ENCODE measurements at places on chromosomes 5 and 9.

DNA sequence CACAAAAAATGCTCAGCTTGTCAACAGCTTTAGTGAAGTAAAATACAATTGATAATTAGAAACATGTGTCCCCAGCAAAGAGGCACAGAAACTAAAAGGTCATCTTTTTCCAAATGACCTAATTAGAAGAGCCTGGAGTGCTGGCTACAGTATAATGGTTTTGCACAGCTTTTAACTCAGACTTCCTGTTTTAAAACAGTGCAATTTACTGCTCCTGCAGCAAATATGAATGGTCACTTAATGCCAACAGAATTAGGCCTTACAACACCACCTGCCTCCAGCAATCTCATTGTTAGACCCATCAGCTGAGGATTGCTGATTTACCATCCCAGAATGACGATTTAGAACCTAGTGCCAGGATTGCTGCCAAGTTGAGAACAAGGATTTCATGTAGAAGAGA lies 239.3 kb downstream of the CETN3 start:
- H3K4me1 ChIP-seq: no peaks in the 10 kb centered on the region
- no peak overlapping the region for H3K4me3 ChIP-seq
- no peaks in the 10 kb centered on the region for H3K36me3 ChIP-seq
- H3K27ac ChIP-seq: no peak overlapping the region

- no peak for DNase-seq
- peak overlapping the region; percentile 1 for H3K4me3 ChIP-seq
- peaks cover 7% of the 10 kb centered on the region for H3K27me3 ChIP-seq
- peaks cover 18% of the 10 kb centered on the region for H3K36me3 ChIP-seq
- H3K27ac ChIP-seq: peak overlapping the region; percentile 32
- H3K4me1 ChIP-seq: peaks cover 31% of the 10 kb centered on the region
Observed at GRCh38 chr9:107280543-107280942, 2.5 kb upstream of the RAD23B start.

GRCh38 chr9:134887219-134887618 lies 6.6 kb downstream of the FCN2 start:
- no peaks in the 10 kb centered on the region for H3K36me3 ChIP-seq
- DNase-seq: no peak
- H3K4me1 ChIP-seq: no peaks in the 10 kb centered on the region
- H3K4me3 ChIP-seq: no peak overlapping the region
- no peak overlapping the region for H3K27ac ChIP-seq

DNA sequence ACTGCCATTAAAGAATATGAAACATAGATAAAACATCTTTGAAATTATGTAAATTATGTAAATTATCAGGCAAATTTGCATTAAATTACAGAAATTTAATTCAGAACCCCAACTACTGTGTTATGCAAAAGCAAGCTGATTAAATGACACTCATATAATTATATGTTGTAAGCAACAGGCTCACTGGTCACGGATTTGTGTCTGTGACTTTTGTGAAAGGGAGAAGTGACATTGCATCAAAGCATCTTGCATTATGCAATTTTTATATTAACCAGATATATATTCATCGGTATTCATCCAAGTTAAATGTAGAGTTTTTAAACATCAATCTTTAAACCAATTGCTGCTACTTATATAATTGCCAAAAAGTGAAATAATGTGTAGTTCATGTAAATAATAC lies 13.0 kb upstream of the GLIPR2 start:
- H3K36me3 ChIP-seq: peaks cover 11% of the 10 kb centered on the region
- no peak overlapping the region for H3K27ac ChIP-seq
- no peak overlapping the region for H3K4me3 ChIP-seq

DNA sequence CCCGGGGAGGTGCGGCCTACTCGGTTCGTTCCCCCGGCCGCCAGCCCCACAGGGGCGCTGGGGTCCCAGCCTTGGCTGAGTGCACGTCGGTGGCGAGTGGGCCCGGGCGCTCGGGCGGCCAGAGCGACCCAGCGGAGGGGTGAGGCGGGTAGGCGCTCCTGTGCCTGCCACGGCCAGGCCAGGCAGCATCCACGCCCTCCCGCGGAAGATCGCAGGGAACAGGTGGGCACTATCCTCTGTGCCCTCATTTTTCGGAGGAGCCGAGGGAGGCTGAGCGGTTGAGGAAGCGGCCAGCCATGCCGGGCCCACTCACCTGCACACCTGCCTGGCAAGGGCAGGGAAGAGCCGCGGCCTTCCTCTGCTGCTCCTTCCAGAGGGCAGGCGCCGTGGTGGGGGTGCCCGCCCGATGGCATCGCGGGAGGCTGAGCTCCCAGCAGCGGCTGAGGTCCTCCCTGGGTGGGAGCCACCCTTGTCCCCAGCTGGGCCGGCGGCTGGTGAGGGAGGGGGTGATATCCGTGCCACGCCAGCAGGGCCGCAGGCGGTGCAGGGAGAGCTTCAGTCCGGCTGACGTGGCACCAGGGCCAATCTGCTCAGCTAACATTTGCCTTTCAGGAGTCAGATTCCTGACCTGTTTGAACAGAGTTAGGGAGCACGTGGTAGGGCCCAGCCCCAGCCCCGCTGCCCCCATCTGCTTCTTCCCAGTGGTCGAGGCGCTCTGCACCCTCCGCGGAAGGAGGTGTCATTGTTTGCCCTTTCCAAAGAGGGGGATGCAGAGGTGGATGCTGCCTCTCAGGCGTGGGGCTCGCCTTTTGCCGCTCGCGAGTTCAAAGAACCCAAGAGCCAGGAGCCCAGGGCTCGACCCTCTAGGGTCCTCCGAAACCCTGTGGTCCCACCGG lies 1.6 kb upstream of the SEC16A start:
- H3K27ac ChIP-seq: peak overlapping the region; percentile 12
- H3K4me3 ChIP-seq: peak overlapping the region; percentile 49
- H3K36me3 ChIP-seq: peaks cover 7% of the 10 kb centered on the region
- DNase-seq: no peak
- peaks cover 18% of the 10 kb centered on the region for H3K4me1 ChIP-seq

GRCh38 chr9:35653611-35654010 lies 2.9 kb upstream of the SIT1 start:
- H3K4me1 ChIP-seq: peaks cover 43% of the 10 kb centered on the region
- DNase-seq: no peak
- H3K36me3 ChIP-seq: peaks cover 11% of the 10 kb centered on the region
- H3K27me3 ChIP-seq: peaks cover 3% of the 10 kb centered on the region
- no peak overlapping the region for H3K4me3 ChIP-seq

- no peak for DNase-seq
- H3K4me1 ChIP-seq: no peaks in the 10 kb centered on the region
- H3K4me3 ChIP-seq: no peak overlapping the region
Observed at GRCh38 chr9:69151506-69151905, 22.6 kb upstream of the TJP2 start.

- no peaks in the 10 kb centered on the region for H3K27me3 ChIP-seq
- no peaks in the 10 kb centered on the region for H3K36me3 ChIP-seq
- peaks cover 12% of the 10 kb centered on the region for H3K4me1 ChIP-seq
- no peak for DNase-seq
- H3K27ac ChIP-seq: no peak overlapping the region
Observed at GRCh38 chr5:65742565-65743231, 20.7 kb downstream of the NLN start.

GRCh38 chr5:8700671-8701070 lies 831.7 kb downstream of the MTRR start:
- DNase-seq: no peak
- H3K4me1 ChIP-seq: no peaks in the 10 kb centered on the region
- H3K27me3 ChIP-seq: no peaks in the 10 kb centered on the region
- no peak overlapping the region for H3K4me3 ChIP-seq

DNA sequence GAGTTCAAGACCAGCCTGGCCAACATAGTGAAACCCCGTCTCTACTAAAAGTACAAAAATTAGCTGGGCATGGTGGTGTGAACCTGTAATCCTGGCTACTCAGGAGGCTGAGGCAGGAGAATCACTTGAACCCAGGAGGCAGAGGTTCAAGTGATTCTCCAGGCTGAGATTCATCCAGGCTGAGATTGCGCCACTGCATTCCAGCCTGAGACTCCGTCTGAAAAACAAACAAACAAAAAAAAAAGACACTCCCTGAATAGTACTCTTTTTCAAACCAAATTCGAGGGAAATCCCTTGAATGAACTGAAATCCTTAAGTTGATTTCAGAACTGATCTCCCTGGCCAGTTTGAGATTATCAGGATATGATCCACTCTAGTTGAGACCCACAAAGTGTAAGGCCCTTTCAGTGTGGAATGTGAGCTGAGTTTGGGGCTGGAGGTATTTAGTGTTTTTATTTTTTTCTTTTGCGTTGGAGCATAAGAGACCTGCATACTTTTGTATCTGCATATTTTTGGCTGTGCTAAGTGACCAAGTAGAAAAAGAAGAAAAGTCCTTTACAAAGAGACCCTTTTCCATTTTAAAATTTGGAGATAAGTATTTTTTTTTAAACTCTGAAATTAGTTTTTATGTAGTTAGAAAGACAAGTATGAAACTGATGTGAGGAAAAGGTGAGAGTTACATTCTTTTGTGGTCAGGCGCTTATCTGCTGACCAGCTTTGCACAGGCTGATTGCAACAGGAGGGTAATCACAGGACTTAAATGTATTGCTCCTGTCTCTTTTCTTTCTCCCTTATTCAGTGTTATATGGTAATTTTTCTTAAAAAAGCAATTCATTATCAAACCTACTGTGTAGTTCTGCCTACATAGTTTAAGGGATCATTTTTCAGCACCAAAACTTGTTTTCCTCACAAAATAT lies 42.9 kb downstream of the TMEFF1 start:
- H3K4me3 ChIP-seq: no peak overlapping the region
- H3K27ac ChIP-seq: no peak overlapping the region
- DNase-seq: no peak
- H3K4me1 ChIP-seq: peaks cover 5% of the 10 kb centered on the region

GRCh38 chr9:72952914-72953313 lies at the start of gene ALDH1A1:
Gene ALDH1A1 (minus strand): TSS chr9:72953053. CDS start chr9:72953000, 53 bp downstream.
- H3K4me1 ChIP-seq: no peaks in the 10 kb centered on the region
- DNase-seq: no peak
- H3K27me3 ChIP-seq: peaks cover 24% of the 10 kb centered on the region
- H3K27ac ChIP-seq: no peak within 1 kb of the TSS

DNA sequence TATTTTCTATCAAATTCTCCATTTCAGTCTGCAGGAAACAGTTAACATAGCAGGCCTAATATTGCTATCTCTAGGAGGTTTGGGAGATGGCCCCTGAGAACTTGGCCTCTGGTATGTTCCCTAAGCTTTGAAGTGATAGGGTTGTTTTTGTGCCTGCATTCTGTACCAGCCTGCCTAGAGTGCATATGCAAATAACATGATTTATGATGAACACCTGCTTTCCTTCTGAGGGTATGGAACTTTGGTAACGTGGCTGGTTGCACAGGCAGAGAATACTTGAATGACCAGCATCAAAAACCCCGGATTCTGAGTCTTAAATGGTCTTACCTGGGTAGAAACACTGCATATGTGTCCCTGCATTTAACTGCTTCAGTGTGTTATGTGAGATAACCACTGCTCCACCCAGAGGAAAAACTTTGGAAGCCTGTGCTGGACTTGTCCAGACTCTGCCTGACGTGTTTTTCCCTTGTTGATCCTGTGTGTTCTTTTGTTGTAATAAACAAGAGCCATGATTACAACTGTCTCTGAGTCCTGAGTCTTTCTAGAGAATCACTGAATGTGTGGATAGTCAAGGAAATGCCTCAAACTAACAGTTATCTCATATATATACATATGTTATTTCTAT lies 111.3 kb upstream of the ABCA1 start:
- DNase-seq: no peak
- H3K4me1 ChIP-seq: no peaks in the 10 kb centered on the region
- H3K4me3 ChIP-seq: no peak overlapping the region
- H3K27ac ChIP-seq: no peak overlapping the region
- H3K36me3 ChIP-seq: no peaks in the 10 kb centered on the region

DNA sequence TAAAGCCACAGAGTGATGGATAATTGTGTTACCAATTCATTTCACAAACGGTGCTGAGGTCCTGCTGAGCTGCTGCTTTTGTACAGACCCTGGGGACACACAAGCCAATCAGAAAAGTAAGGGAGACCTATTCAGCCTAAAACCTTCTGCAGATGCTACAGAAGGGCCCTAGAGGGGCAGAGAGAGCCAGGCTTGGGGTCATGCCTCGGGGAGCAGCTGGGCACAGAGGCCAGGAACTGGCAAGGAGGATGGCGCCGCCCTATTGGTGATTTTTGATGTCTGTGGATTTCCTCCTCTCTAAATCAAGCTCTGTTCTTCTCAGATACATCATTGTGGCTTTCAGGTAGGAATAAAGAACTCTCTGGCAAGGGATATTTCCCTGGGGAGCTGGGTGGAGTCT lies 181.9 kb downstream of the ZNF462 start:
- H3K27ac ChIP-seq: no peak overlapping the region
- H3K27me3 ChIP-seq: no peaks in the 10 kb centered on the region
- no peak for DNase-seq
- no peaks in the 10 kb centered on the region for H3K4me1 ChIP-seq
- H3K36me3 ChIP-seq: no peaks in the 10 kb centered on the region

- peaks cover 38% of the 10 kb centered on the region for H3K27me3 ChIP-seq
- peaks cover 2% of the 10 kb centered on the region for H3K36me3 ChIP-seq
- peak; percentile 33 for DNase-seq
- no peak overlapping the region for H3K4me3 ChIP-seq
- H3K27ac ChIP-seq: no peak overlapping the region
- no peaks in the 10 kb centered on the region for H3K4me1 ChIP-seq
Observed at GRCh38 chr9:88537761-88538091, 2.7 kb downstream of the NXNL2 start.

DNA sequence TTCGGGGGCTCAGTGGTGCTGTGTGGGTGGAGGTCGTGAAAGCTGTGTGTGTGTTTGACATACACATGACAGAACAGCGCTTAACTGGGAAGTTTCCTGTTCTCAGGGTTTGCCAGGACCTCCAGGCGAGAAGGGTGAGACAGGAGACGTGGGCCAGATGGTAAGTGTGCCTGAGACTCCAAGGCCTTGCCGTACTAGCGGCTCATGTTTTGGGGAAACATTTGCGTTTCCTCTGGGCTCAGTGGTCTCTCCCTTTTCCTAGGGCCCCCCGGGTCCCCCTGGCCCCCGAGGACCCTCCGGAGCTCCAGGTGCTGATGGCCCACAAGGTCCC lies 68.3 kb upstream of the FCN2 start:
- no peaks in the 10 kb centered on the region for H3K4me1 ChIP-seq
- DNase-seq: no peak
- H3K36me3 ChIP-seq: no peaks in the 10 kb centered on the region
- H3K27me3 ChIP-seq: no peaks in the 10 kb centered on the region
- no peak overlapping the region for H3K27ac ChIP-seq

DNA sequence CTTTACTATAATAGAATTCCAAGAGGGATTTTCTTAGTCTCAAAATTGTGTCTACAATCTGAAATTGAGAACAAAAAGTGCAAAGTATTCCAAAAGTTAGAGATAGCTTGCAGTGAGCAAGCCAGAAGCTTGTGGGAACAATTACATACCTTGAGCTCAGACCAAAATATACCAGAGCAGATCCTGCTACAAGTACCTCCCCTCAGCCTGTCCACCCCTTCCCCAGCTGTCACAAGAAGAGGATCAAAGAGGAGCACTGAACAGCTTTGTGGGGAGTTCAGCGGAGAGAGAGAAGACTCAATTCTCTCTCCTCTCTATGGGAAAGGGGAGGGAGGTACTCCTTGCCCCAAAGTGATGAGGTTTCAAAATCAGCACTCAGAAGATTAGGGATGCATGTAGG lies 869.2 kb upstream of the DMAC1 start:
- H3K36me3 ChIP-seq: no peaks in the 10 kb centered on the region
- no peak overlapping the region for H3K27ac ChIP-seq
- H3K4me3 ChIP-seq: no peak overlapping the region
- H3K27me3 ChIP-seq: no peaks in the 10 kb centered on the region
- H3K4me1 ChIP-seq: no peaks in the 10 kb centered on the region

GRCh38 chr5:59713498-59713844 lies 180.1 kb downstream of the PDE4D start:
- no peak overlapping the region for H3K4me3 ChIP-seq
- no peak overlapping the region for H3K27ac ChIP-seq
- no peaks in the 10 kb centered on the region for H3K27me3 ChIP-seq
- DNase-seq: no peak
- no peaks in the 10 kb centered on the region for H3K36me3 ChIP-seq

GRCh38 chr9:128001779-128002298 lies 21.1 kb upstream of the EEIG1 start:
- no peak overlapping the region for H3K27ac ChIP-seq
- peaks cover 2% of the 10 kb centered on the region for H3K27me3 ChIP-seq
